ENCODE measurements at places on chromosomes 1 and 21. TPM values are rescaled to one million over a fixed set of nuclear protein-coding genes. Genes with fewer than 3 reads are reported as not detected.

- no peak for DNase-seq
Measured at GRCh38 chr1:115531631-115532264, 110.0 kb upstream of the VANGL1 start.

GRCh38 chr1:98921817-98922216 lies 82.8 kb downstream of the PLPPR5 start:
- no peak for DNase-seq

DNA sequence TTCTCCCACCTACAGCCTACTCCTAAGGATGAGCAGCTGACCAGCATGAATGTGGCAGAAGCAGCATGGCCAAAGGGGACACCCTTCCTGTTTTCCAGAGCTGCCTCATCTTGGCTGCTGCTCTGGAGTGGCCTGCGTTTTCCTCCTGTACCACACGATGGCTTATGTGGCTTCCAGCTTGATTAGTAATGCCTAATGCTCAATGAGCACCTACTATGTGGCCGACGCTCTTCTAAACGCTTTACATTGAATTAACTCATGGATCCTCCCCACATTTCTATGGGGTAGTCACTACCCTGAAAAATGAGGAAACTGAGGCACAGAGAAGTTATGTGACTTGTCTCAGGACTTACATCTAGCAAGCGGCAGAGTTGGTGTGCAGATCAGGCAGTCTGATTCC lies 18.0 kb upstream of the SDHB start:
- no peak for DNase-seq

DNA sequence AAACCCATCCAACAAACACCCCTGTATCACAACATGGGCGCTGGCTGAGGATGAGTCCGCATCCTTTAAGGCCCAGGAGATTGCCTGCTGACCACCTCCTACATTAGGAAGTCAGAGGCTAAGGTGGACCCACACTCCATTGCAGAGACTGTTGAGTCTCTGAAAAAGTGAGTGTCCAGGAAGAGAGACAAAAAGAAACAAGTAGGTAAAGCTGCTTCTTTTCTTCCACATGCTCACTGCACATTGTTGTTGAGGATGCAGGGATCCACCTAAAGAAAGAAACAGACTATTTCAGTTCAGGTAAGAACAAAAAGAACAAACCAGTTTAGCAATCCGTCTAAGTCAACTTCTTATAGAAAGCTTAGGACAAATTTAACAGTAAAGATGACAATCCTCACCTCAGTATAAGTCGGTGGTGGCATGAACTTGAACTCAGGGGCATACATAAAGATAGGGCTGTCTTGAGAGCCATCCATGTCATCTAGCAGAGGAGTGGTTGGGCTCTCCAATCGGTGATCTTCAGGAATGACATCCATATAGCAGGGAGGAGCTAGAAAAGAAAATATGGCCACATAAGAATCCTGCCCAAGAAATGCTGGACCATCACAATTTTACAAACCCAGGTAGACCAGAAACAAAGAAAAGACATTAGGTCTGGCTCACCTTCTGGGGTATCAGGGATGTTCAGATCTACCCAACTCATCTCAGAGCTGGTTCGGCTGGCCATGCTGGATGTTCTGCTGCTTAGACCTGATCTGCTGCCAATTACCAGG lies 2.6 kb downstream of the TXNIP start:
- DNase-seq: no peak

The RXFP4 gene
- not detected for total RNA-seq

The PLA2G2D gene
- not detected for total RNA-seq

The SPRR2G gene
- total RNA-seq: not detected

Measured in left ventricle myocardium inferior (tissue), 1 donor.